ENCODE measurements at places on chromosomes 1 and 21.

DNA sequence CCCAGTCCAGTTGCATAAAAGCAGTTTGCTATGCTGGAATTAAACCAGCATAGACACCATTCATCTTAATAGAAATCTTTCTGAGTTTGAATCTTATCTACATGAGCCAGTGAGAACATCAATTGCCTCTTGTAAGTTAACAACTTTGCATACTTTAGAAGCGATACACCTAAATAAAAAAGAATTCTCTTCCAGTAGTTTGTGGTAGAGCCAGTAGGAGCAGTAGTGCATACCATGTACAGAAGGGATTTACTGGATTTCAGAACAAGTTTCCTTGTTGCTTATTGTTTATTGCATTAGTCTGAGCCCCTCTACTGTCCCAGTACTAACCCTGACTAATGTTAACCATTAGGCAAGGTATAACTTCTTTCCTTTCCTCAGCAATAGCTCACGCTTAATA lies 313.1 kb downstream of the TGFB2 start:
- no peak for DNase-seq

DNA sequence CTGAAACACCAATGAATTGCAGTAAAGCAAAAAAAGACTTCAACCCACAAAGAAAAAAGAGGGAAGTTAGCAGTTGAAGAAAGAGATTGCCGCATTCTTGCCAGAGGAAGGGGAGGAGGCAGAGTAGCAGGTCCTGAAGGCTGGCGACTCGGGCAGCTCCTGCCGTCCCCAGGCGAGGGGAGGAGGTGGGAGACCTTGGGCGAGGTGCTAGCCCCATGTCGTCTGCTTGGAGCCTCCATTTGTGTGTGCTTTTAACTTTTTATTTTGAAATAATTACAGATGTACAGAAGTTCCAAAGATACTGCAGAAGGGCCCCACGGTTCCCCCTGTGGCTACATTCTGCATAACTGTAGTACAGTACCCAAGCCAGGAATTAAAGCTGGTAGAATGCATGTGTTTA lies 6.7 kb downstream of the TRPM2 start:
- DNase-seq, result no peak

- DNase-seq, result no peak
These were observed 3.8 kb upstream of the KRTAP19-8 start for GRCh38 chr21:31042080-31042464.

GRCh38 chr1:236140705-236141446 lies 1.5 kb upstream of the GPR137B start:
- DNase-seq, result no peak

DNA sequence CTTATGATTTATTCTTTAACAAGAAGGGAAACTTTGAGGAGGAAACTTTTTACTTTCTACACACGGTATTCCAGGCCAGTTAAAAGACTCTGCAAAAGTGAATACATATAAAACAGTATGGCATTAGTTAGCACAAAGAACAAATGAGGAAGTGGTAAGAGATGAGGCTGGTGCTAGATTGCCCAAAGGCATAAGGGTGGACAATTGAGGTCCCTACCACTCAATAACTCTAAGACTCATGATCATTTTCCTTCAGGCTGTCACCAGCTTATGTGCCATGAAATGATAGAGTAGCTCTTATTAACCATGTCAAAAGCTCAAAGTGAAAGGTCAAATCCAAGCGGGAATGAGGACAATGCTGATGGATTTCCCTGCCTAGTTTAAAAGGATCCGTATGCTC lies 124.5 kb downstream of the TBX15 start:
- DNase-seq, result no peak

- no peak for DNase-seq
These were observed 90.1 kb downstream of the TMEM53 start for GRCh38 chr1:44584167-44584566.
